ENCODE measurements at places on chromosomes 2 and 18. TPM values are rescaled to one million over a fixed set of nuclear protein-coding genes. Genes with fewer than 3 reads are reported as not detected.

The OSBPL6 gene
- total RNA-seq, result 8.5 TPM

The TMEM178A gene
- 17.4 TPM for total RNA-seq

The MDH1B gene
- 1.7 TPM for total RNA-seq

The REG3G gene
- not detected for total RNA-seq

The SULT1C2 gene
- total RNA-seq, result 0.69 TPM

DNA sequence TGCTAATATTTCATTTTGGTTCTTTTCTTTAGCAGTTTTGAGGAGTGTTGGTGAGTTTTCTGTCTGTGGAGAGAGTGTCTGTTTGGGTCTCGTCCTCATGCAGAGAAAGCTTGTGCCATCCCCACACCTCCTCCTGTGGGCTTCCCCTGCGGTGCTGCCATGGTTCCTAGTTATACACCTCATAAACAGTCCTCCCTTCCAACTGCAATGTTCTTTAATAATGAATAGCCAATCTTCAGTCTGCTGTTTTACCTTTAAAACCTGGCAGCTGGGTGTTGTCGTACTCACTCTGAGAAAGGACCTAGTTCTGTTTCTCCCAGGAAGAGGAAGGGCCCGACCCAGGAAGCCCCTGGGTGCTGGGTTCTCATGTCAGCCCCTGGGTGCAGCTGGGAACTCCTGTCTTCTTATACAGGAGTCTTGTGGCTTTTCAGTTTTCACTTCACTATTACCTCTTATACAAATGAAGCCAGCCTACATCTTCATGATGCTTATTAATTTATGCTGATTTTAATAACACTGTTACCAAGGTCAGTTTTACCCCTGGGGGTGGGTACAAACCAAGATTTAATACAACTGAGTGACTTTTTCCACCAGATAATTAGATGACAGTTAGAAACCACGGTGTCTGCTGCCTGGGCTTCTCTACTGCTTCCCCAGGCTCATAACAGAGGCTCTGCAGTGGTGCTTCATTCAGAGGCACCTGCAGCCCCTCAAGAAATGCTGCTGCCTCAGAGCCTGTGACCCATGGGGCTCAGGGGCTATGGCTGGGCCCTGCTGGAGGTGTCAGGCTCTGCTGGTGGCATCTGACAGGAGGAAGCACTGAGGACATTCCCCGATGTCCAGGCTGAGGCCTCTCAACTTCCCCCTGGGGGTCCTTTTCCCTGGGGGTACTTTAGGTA, 59.1 kb downstream of the COA5 start:
- no peak for DNase-seq

GRCh38 chr2:109139865-109140396, 10.9 kb downstream of the SH3RF3 start:
- DNase-seq, result no peak

GRCh38 chr2:69734854-69735544, 6.9 kb upstream of the ANXA4 start:
- no peak for DNase-seq

DNA sequence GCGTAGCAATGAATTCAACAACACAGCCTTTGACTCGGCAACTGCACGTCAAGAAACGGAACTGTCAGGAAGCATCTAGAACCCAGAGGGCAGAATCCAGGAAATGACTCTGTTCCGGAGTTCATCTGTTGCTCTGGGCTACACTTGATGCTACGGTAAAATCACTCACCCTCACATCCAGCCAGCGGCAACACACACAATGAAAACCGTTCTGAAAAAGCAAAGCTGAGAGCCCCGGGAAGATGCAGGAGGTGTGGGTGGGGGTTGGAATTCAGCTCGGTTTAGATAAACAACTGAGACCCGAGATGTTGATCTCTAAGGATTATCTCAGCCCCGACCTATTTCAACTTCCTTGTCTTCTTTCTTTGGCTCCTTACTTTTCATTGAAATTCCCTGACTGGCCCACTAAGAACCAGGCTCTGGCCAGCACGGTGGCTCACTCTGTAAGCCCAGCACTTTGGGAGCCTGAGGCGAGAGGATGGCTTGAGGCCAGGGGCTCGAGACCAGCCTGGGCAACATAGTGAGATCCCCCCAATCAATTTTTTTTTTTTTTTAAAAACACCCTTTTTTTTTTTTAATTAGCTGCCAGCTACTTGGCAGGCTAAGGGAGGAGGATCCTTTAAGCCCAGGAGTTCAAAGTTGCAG, 13.3 kb upstream of the RAB17 start:
- DNase-seq, result peak; percentile 56

DNA sequence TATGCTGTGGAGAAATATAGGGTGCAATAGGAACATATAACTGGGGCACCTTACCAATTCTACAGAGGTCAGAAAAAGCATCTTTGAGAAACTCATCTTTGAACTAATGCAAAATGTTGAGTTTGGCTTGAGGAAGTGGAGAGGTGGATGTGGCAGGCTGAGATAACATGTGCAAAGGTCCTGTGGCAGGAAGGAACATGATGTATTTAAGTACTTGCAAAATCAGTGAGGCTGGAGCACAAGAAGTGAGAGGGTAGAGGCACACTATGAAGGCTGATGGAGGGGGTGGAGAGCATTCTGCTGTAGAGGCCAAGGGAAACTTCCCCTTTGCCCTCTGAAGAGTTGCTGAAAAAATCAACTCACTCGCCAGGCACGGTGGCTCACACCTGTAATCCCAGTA, 14.7 kb upstream of the RAB1A start:
- no peak for DNase-seq

GRCh38 chr18:70499218-70499691, 210.4 kb downstream of the SOCS6 start:
- peak; percentile 6 for DNase-seq

DNA sequence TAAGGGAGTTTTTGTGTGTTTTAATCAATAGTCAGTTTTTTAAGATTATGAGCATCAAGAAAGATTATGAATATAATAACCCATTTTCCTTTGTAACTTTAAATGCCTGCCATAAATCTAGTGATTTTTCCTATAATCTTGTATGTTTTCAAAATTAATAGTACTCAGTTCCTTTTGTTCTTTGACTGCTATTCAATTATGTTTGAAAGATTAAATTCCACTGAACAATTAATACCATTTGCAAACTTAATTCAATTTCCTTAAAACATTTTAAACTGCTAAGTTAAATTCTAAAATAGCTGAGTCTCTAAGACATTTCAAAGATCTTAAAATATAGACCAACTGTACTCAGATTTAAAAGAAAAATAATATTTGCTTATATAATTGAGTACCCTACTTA, 1173.9 kb upstream of the TMEFF2 start:
- no peak for DNase-seq

DNA sequence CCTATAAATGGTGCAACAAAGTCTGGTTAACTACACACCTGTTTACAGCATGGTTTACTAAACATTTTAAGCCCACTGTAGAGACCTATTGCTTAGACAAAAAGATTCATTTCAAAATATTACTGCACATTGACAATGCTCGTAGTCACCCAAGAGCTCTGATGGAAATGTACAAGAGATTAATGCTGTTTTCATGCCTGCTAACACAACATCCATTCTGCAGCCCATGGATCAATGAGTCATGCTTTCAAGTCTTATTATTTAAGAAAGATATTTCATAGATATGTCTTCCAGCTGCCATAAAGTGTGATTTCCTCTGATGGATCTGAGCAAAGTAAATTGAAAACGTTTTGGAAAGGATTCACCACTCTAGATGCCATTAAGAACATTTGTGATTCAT, 781.1 kb downstream of the MBD2 start:
- DNase-seq, result no peak

GRCh38 chr2:32463110-32463509, 106.3 kb downstream of the BIRC6 start:
- no peak for DNase-seq

DNA sequence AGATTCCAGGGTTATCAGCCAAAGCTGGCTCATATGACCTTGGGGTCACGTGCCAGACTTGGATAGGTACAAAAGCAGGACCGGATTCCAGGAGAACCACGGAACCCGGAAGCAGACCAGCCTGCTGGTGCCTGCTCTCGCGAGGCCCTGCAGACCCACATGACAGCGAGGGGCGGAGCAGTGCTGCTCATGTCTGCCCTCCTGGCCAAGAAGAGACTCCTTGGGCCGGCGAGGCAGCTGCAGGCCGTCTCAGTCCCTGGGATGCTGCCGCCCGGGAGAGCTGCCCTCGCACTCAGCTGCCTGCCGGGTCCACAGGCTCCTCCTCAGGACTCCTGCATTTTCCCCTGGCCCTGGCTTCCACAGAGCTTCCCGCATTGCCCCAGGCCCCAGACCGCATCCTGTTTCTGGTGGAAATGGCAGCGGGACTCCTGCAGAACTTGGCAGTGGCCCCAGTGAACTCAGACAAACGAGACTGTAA, 739.5 kb downstream of the SOCS6 start:
- DNase-seq, result no peak

GRCh38 chr2:64799592-64800252, 146.0 kb upstream of the SERTAD2 start:
- no peak for DNase-seq
